ENCODE measurements at places on chromosomes 7 and 10. TPM values are rescaled to one million over a fixed set of nuclear protein-coding genes. Genes with fewer than 3 reads are reported as not detected.

The IRF5 gene
- total RNA-seq = 26.0 TPM

The CUL2 gene
- total RNA-seq = 49.0 TPM

The LRIT1 gene
- not detected for total RNA-seq

The LMOD2 gene
- not detected for total RNA-seq

The CYP2W1 gene
- not detected for total RNA-seq

The EBLN1 gene
- not detected for total RNA-seq

Data from activated T-helper 2 cell treated with anti-CD3 and anti-CD28 coated beads, Interferon-gamma antibody, Interleukin-2, Interleukin-4, amounts not matched to agents 10 μg/mL and 5 μg/mL and 100 μg/mL, durations not matched to agents 14 hours and 24 hours and 36 hours (primary cell).